ENCODE measurements at places on chromosomes 12 and 14. TPM values are rescaled to one million over a fixed set of nuclear protein-coding genes. Genes with fewer than 3 reads are reported as not detected.

GDF3 gene
- not detected for total RNA-seq

CEBPE gene
- not detected for total RNA-seq

FAM222A gene
- 3.0 TPM for total RNA-seq

PMCH gene
- total RNA-seq: not detected

GRCh38 chr14:97280526-97280925, 483.3 kb downstream of the VRK1 start:
- no peak for DNase-seq

- DNase-seq: no peak
These were observed 899 bp upstream of the COL2A1 start for GRCh38 chr12:48005001-48005749.

- DNase-seq: no peak
These were observed 46.7 kb upstream of the FICD start for GRCh38 chr12:108468196-108468968.

DNA sequence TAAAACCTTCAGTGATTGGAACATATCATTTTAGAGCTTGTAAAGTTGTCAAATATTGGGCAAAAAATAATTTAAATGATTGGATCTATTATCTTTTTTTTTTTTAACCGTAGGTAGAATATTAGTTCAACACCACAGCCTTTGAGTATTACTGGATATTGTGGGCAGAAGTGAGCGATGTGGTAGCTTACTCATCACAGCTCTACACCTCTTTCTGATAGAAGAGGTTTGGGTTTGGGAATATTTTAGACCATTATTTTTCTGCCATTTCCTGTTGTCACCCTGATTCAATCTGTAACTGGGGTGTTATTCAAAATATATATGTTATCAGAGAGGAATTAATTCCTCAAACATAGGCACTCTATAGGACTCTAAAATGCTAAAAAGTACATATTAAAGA, 34.8 kb upstream of the SLC38A2 start:
- no peak for DNase-seq

DNA sequence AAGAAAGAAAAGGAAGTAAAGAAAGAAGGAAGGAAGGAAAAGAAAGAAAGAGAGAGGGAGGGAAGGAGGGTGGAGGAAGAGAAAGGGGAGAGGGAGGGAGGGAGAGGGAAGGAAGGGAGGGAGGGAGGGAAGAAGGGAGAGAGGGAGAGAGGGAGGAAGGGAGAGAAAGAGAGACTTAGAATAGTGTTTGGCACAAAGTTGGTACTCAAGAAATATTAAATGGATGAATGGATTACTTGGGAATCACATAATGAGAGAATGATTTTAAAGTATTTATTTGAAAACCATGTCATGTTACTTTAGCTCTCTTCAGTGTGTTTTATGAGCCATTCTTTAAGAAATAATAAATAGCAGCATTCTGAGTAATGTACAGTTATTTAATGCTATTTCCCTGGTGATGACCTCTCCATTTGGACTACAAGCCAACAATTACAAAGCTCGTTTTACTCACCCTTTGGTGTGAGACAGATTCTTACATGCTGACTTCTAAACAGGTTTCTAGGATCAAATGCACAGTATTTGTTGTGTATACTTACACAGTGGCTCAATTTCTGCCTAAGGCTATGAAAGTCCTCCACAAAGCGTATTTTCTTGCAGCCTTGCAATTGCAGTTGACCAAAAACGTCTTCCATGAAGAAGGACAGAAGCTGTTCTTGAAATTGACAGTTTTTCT, 861 bp downstream of the IL26 start:
- no peak for DNase-seq

DNA sequence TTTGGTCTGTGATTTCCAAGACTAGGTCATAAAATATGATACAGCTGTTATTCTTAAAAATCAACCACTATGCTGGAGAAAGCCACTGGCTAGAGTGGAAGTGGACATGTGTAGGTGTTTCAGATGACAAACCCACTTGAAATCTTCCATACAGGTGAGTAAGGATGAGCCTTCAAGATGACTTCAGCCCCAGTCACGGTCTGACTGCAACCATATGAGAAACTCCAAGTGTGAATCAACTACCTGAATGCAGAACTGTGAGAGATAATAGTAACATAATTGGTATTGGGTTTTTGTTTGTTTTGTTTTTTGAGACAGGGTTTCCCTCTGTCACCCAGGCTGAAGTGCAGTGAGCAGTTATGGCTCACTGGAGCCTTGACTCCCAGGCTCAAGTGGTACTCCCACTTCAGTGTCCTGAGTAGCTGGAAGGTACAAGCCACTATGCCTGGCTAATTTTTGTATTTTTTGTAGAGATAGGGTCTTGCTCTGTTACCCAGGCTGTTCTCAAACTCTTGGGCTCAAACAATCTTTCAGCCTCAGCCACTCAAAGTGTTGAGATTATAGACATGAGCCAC, 273.3 kb upstream of the LRIG3 start:
- no peak for DNase-seq

DNA sequence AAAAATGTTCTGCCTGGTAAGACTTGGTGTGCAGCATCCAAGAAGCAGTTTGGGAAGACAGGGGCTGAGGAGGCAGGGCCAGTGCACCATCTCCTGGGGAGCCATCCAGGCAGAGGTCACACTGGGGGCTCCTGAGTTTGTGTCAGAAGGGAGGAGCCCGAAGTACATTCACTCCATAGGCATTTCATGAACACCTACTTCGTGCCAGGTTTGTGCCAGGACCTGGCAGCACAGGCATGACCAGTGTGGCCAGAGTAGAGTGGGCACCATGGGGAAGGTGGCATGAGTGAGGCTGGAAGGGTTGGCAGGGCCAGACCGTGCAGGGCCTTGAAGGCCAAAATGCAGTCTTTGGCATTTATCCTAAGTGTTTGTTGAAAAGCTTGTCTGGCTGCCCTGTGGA, 86.5 kb upstream of the RIN3 start:
- no peak for DNase-seq

DNA sequence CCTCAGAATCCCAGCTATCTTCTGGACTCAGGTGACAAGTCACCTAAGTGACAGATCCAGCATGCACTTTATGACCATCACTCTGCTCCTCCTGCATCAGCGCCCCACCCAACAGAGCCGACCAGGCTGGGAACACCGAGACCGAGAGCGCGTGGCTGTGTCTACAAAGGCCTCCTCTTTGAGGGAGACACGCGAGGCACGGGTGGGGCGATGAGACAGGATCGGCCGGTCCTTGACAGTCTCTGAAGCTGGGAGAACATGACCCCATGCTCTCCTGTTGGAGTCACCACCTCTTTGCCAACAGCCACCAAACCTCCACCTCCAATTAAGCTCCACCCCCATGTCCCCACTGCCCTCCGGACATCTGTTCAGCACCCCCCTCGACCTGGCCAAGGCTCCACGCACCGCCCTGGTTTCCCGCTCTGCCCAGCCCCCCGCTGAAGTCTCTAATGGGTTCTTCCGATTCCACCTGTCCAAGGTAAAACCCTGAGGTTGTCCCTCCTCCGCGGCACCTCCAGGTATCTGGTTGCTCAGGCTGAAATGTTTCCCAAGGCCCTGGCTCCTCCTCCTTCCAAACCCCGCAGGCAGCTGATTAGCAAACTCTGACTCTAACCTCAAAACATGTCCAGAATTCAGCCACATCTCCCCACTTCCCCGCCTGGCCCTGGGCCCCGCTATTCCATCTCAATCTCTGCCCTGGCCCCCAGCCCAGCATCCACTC, 31.5 kb downstream of the HSP90AA1 start:
- DNase-seq: no peak

GRCh38 chr14:90409209-90409730, 12.4 kb downstream of the CALM1 start:
- peak; percentile 71 for DNase-seq

DNA sequence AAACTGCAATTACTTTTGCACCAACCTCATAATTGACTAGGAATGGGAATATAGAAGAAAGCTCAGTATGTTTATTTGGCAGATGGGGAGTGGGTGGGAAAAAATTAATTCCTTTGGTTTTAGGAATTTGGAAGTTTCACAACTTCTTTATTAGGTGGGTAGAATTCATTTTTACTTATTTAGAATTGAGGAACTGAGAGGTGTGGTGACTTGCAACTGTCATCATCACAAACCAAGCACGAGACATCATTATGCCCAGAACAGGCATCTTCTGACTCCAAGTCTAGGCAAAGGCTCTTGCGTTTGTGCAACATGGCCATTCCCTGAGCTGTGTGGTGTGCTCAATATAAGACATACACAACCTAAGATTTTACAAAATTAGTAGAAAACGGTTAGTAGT, 380.0 kb downstream of the ATP23 start:
- DNase-seq: no peak
